ENCODE measurements at places on chromosomes 11 and 22. TPM values are rescaled to one million over a fixed set of nuclear protein-coding genes. Genes with fewer than 3 reads are reported as not detected.

The TTLL8 gene
- total RNA-seq = not detected

The DNAJB7 gene
- total RNA-seq = not detected

The SLC25A18 gene
- not detected for total RNA-seq

The SLC22A9 gene
- total RNA-seq = not detected

The MUC5AC gene
- total RNA-seq = not detected

The SLC22A6 gene
- total RNA-seq = not detected

The TCF20 gene
- 30.7 TPM for total RNA-seq

The GLB1L3 gene
- total RNA-seq = 0.17 TPM

The ALDH3B2 gene
- not detected for total RNA-seq

The PTS gene
- 57.2 TPM for total RNA-seq

The C22orf23 gene
- total RNA-seq = not detected

The CCDC89 gene
- total RNA-seq = not detected

The ST3GAL4 gene
- 15.9 TPM for total RNA-seq

The TRAF6 gene
- 9.8 TPM for total RNA-seq

Data from epithelial cell of proximal tubule (primary cell).